NCI-H345 (cell line): ENCODE measurements at places on chromosomes 5 and 9.

DNA sequence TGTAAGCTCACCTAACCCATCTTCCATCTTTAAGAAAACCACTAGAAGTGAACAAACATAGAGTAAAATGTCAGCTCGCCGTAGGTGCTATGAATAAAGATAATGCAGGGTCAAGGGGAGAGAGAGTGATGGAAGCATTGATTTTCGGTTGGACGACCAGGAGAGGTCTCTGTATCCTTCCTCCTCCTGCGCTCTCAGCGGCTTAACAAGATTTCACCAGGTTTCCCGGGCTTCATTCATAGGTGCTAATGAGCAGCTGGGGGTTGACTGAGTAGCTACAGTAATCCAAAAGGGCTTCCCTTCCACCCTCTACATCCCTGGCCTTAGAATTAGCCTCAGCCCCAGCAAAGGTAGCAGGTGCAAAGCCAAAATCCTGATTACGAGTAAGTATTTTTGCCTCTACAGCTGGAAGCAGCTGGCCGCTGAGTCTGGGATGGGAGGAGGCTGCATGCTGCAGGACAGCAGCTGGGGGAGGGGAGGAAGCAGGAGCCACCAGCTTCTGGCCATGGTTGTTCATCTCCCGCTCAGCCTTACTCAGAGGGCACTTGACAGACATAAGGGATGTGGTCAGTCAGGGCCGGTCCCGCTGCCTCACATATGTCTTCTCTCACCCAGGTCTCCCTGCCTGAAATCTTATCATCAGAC, 112.0 kb upstream of the IL12B start:
- DNase-seq, result no peak

DNA sequence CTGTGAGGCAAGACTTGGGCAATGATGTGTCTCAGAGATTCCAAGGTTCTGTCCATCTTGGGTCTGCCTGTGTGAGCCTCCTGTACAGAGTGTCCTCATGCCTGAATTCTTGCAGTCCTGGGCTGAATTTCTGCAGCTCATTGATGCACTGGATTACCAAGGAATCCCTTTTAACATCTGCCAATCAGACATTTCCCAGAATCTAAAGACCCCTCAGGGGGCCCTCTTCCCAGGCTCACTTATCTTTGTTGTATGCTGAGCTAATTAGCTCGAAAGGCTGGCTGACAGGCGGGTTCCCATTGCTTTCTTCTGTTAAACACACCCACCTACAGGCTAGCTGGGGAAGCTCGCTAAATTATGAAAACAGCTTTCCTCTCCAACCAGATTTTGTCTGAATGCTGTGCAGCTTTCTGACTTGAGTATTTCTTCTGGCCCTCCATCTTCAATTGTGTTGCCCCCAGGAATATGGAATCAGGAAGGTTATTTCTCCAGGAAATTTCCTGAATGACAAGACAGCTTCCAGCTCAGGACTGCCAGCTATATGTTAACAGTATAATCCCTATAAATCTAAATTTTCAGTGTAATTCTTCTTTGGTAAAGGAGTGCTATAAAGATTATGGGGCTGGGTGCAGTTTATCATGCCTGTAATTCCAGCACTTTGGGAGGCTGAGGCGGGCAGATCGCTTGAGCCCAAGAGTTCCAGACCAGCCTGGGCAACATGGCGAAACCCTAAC, at the start of gene LIX1:
LIX1 (minus strand) TSS at position 91 of the 734 bp plus-strand sequence; CDS start at position 56, 35 bp downstream.
- DNase-seq, result peak; percentile 56

DNA sequence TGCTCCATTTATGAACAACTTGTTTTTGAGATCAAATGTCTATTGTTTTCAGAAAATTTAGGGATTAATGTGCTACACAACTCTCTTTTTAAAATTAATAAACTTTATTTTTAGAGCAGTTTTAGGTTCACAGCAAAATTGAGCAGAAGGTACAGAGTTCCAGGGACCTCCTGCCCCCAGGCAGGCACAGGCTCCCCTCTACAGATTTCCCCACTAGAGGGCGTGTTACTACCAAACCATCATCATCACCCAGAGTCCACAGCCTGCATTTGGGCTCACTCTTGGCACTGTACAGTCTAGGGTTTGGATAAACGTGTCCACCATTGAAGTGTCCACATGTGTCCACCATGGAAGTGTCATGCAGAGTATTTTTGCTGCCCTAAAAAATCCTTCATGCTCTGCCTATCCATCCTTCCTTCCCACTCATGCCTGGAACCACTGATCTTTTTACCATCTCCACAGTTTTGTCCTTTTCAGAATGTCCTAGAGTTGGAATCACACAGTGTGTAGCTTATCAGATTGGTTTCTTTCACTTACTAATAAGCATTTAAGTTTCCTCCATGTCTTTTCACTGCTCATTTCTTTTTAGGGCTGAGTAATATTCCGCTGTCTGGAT, 61.7 kb downstream of the MRPL36 start:
- no peak for DNase-seq

DNA sequence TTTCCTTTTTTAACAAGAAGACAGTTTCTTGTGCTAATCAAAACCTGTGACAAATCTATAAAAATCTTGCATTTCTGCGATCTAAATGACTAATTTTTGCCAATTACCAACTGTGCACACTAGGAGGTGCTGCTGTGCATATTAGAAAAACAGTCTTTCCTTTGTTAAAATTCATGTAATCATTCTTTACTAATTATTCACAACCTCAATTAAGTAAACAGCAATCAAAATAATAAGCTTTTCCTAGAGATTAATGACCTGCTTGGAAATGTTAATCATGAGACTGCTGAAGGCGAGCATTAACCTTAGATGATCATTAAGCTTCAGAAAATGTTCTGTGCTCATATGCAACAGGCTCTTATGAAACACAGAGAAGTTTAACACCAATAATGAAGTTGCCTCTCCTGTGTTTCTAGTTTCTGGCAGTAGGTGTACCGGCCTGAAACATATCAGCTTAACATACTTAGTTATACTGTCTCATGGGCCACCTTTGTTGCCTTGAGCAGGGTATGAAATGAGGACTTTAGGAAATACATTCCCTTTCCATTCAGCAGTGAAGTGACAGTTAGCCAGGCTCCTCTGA, 17.7 kb downstream of the RFESD start:
- peak; percentile 4 for DNase-seq

DNA sequence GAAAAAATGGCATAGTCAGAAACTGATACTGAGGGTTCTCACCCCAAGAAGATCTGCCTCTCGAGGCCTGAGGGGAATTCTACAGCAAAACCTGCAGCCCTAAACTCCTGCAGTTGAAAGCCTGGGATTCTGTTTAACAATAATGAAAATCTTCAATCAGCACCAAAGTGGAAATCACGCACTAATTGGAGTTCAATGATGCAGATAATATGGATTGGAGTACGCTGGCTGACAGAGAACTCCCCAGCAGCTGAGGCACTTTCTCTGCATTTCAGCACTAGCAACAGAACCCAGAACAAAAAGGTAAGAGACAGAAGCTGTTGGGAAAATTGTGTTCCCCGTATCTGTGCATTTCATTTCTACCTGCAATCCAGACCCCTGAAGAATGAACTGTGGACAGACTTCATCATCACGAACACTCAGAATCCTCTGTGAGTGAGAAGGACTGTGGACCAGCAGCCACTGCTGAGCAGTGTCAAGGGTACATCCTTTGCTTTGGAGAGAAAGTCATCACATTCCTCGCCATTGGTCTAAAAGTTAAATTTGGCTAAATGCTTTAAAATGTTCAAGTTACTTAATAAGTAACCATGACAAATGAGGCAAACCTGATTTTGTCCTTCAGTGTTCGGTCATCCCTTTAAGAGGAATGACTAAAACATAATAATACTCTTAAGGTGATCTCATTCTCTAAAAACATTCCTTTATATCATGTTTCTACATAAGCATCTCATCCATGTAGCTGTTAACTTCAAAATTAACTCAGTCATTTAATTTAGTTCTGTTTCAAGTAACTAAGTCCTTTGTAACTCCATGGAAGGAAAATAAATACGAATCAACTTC, 126.1 kb downstream of the GAS1 start:
- no peak for DNase-seq

DNA sequence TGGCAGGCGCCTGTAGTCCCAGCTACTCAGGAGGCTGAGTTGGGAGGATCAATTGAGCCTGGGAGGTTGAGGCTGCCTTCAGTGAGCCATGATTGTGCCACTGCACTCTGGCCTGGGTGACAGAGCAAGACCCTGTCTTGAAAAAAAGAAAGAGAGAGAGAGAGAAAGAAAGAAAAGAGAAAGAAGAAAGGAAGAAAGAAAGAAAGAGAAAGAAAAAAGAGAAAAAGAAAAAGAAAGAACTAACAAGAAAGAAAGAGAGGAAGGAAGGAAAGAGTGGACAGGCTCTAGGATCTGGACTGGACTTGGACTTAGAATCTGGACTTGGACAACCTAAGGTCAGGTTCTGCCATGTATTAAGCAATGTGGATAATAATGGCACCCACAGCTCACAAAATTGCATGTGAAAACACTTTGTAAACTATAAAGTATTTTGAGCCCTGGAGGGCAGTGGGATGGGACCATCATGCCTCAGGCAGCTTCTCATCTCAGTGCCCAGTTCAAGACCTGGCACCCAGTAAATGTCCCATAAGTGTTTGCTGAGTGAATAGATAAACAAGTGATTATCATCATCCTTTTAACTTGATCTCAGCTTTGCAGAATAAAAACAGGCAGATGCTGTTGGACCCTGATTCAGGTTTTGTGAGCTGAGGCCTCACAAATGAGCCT, 12.8 kb upstream of the PHF19 start:
- DNase-seq, result peak; percentile 68
